ENCODE measurements at places on chromosomes 1 and 21. TPM values are rescaled to one million over a fixed set of nuclear protein-coding genes. Genes with fewer than 3 reads are reported as not detected.

CDCA8 gene
- total RNA-seq = 44.5 TPM

HES5 gene
- total RNA-seq = not detected

OR6N1 gene
- total RNA-seq = not detected

PDIK1L gene
- total RNA-seq = 1.9 TPM

TMCC2 gene
- total RNA-seq = 1.5 TPM

GCSAML gene
- total RNA-seq = not detected

MNDA gene
- not detected for total RNA-seq

FAM72B gene
- total RNA-seq = 5.5 TPM

HMGCS2 gene
- not detected for total RNA-seq

SLC35A3 gene
- 12.4 TPM for total RNA-seq

LCE2B gene
- not detected for total RNA-seq

SLC44A3 gene
- 1.8 TPM for total RNA-seq

GPR37L1 gene
- 0.18 TPM for total RNA-seq

HTR1D gene
- 16.4 TPM for total RNA-seq

PERM1 gene
- total RNA-seq = 0.14 TPM

TBX15 gene
- 0.07 TPM for total RNA-seq

MSH4 gene
- 0.02 TPM for total RNA-seq

SPRR3 gene
- not detected for total RNA-seq

TMCO4 gene
- total RNA-seq = 7.0 TPM

WDR64 gene
- total RNA-seq = not detected

SPATA1 gene
- 0.71 TPM for total RNA-seq

AVPR1B gene
- not detected for total RNA-seq

PPIAL4G gene
- total RNA-seq = not detected

AJAP1 gene
- not detected for total RNA-seq

GSTM1 gene
- not detected for total RNA-seq

C1orf94 gene
- total RNA-seq = not detected

OR10J1 gene
- total RNA-seq = not detected

Data from A549 treated with dexamethasone at 1 μM for 4 hours (cell line).